Natural killer cell treated with Interleukin-12 subunit alpha and Interleukin-12 subunit beta and Interleukin-15 and Interleukin-18, amount 100 ng/mL, for 72 hours (primary cell): ENCODE measurements at places on chromosomes 6 and 20. TPM values are rescaled to one million over a fixed set of nuclear protein-coding genes. Genes with fewer than 3 reads are reported as not detected.

GRCh38 chr6:14085176-14085787, 32.3 kb upstream of the CD83 start:
- no peak for DNase-seq
- H3K36me3 ChIP-seq = no peaks in the 10 kb centered on the region
- H3K27ac ChIP-seq = no peak overlapping the region
- no peak overlapping the region for H3K4me3 ChIP-seq
- peaks cover 5% of the 10 kb centered on the region for H3K27me3 ChIP-seq

DNA sequence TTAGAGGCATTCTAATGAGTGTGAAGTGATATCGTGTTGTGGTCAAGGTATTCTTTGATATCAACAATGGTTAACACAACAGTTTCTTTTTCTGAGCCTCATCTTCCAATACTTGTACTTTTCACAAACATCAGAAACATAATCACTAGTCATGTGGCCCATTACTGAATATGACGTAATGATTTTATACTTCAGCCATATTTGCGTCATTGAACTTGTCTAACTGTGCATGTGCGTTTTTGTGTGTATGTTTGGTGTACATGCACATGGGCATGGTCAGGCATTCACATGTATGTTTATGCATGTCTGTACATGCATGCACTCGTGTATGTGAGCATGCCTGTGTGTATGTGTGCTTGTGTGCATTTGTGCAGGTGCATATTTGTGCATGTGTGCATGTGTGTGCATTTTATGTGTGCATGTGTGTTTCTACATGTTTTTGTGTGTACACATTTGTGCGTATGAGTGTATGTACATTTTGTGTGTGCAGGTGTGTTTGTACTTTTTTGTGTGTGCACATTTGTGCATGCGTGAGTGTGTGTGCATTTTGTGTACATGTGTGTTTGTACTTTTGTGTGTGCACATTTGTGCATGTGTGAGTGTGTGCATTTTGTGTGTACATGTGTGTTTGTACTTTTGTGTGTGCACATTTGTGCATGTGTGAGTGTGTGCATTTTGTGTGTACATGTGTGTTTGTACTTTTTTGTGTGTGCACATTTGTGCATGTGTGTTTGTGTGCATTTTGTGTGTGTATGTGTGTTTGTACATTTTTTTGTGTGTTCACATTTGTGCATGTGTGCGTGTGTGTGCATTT, 29.4 kb downstream of the PRR18 start:
- H3K27ac ChIP-seq = no peak overlapping the region
- no peak for DNase-seq
- H3K4me3 ChIP-seq = no peak overlapping the region
- peaks cover 65% of the 10 kb centered on the region for H3K27me3 ChIP-seq
- H3K36me3 ChIP-seq = no peaks in the 10 kb centered on the region
- H3K4me1 ChIP-seq = peaks cover 8% of the 10 kb centered on the region

DNA sequence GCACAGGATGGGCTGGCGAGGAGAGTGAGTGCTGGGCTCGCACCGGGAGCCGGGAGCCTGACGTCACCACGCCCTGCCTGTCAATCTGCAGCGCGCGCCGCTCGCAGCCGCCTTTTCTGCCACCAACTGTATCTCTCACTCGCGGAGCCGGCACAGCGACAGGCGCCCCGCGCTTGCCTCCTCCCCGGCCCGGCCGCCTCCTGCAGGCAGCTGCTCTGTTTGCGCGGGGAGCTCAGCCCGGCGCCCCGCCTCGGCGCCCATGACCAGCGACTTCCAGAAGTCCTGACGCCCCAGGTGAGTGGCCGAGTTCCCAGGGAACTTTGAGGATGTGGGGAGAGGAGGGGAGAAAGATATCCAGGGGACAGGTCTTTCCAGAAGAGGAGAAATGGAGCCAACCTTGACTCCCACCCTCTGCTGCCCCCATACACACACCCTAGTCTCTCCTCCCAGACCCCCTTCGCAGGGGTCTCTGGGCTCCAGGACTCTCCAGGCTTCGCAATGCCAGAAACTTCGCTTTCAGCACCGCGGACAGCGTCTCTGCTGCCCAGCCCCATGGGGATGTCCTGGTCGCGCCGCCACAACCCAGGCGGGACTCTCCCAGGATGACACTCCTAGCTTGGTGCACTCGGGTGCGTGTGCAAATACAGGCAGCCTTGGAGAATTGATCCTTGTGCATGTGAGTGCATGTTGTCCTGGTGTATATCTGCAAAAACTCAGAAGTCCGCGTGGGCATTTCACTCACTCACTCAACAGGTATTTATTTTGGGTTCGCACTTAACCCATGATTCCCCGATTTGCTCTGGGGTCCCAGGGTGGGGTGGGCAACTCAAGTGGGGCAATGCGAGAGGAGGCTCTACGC, at the start of gene GPR6:
GPR6 (plus strand) TSS at position 138 of the 859 bp plus-strand sequence. CDS start 802 bp downstream, outside the sequence.
- peak; percentile 70 for DNase-seq
- no peak within 1 kb of the TSS for H3K27ac ChIP-seq
- no peaks in the 10 kb centered on the region for H3K4me1 ChIP-seq
- H3K27me3 ChIP-seq = peaks cover 56% of the 10 kb centered on the region
- no peak within 1 kb of the TSS for H3K4me3 ChIP-seq
- H3K36me3 ChIP-seq = no peaks in the 10 kb centered on the region

GPX5 gene
- total RNA-seq = not detected

SDCBP2 gene
- total RNA-seq = 0.89 TPM

DNA sequence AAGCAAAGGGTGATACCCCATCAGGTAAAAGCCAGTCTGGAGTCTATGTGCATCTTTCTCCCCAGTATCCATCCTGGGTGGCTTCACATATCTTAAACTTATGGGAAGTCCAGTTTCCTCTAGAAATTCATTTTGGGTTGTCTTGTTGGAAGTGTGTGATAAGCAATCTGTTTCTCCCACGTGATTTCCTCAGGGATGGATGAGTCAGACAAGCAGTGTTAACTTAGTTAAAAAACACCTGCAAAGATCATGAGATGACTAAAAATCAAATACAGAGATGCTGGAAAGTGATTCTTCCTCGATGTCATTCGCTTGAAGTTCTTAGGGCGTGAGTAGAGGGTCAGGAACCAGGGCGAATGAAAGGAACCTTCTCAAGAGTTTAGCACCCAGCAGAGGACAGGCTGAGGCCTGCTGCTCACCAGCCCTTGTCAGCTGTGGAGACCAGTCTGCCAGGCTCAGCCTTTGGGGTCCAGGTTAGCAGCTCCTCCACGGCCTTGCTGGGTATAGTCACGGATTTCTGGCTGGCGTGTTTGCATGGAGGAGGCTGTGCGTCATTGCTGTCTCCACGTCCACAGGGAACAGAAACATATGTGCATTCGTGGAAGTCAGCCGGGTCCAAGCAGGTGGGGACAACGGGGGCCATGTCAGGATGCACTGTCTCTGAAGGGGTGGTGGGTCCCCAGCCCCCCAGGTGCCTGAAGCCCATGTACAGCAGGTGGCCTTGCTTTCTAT, 2.8 kb upstream of the PNPLA1 start:
- peaks cover 11% of the 10 kb centered on the region for H3K27me3 ChIP-seq
- no peak for DNase-seq
- H3K4me1 ChIP-seq = no peaks in the 10 kb centered on the region

DNA sequence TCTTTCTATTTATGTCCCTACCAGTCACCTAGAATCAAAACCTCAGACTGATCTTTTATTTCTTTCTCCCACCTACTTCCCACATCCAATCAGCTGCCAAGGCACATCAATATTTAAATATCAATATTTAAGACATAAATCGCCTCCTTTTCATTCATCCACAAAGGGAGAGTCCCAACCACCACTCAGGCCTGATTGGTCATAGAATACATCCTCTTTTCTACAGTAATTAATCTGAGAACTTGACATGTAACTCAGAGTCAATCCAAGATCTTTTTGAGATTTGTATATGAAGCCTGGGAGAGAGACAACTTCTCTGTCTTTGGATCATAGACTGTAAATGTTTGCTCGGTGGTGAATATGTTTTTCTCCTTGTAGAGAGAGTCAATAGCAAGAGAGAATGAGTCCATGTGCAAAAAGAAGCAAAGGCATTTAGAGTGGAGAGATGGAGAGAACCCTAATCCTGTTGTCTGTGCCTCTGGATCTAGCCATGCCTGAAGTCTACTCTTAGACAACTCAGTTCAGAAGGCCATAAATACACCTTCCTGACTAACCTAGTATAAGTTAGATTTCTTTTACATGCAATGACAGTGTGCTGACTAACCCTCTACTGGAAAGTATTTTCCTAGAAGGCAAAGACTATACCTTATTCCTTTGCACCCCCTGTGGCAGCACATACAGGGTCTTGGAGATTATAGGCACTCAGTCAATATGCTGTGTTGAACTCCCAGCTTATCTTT, 12.1 kb upstream of the NEDD9 start:
- no peaks in the 10 kb centered on the region for H3K27me3 ChIP-seq
- DNase-seq = no peak
- peaks cover 30% of the 10 kb centered on the region for H3K36me3 ChIP-seq
- no peak overlapping the region for H3K4me3 ChIP-seq

DNA sequence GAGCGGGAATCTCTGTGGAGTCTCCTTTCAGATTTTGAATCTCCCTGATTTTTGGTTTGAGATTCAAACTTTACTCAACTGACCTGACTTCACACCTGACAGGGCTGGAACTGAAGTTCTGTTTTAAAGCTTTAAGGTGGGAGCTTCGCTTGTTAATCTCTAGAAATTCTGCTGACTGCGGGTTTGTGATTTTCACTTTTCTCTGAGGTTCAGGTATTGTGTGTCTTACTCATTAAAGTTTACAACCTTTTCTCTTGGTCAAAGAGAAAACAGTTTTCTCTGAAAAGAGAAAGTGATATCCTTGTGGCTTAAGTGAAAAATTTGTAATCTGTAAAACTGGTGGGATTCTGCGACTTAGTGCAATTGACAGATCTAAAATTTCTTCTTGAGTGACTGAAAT, 20.7 kb upstream of the IGF2R start:
- H3K4me3 ChIP-seq = no peak overlapping the region
- no peak overlapping the region for H3K27ac ChIP-seq
- H3K4me1 ChIP-seq = no peaks in the 10 kb centered on the region
- peaks cover 11% of the 10 kb centered on the region for H3K36me3 ChIP-seq
